NCI-H2081 (cell line): ENCODE measurements at places on chromosomes 7 and 10.

GRCh38 chr10:91893051-91893450 lies 16.2 kb downstream of the FGFBP3 start:
- DNase-seq: no peak

DNA sequence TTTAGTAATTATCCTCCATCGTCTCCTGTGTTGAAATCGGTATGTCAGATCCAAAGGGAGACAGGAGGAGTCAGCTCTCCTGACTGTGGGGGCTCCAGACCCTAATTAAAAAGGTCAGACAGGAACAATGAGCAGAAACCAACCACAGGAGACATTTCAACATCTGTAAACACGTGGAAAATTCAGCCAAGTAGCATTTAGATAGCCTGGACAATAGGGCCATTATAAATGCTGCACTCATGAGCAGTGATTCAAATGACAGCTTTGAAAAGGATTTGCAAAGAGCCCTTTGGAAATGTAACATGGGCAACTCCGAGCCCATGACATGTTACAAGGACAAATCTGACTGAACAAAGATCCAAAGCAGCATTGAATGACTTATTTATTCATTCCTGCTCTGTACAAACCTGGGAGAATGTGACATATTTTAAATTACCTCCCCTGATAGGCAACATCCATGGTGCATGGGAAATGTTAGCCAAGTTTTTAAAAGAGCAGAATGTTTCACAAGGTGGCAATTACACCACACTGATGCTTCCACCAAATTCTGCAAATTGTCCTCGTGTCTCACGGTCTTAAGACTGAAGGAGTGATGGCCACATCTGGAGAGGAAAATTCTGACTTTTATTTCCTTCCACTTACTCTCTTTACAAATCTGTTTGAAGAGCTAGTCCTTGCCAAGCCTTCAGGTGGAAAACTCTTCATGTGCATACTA lies 113.3 kb upstream of the KMT2E start:
- no peak for DNase-seq

GRCh38 chr7:37284805-37285231 lies 163.8 kb downstream of the ELMO1 start:
- DNase-seq: peak; percentile 65

GRCh38 chr10:48926764-48927540 lies 12.7 kb downstream of the LRRC18 start:
- no peak for DNase-seq

DNA sequence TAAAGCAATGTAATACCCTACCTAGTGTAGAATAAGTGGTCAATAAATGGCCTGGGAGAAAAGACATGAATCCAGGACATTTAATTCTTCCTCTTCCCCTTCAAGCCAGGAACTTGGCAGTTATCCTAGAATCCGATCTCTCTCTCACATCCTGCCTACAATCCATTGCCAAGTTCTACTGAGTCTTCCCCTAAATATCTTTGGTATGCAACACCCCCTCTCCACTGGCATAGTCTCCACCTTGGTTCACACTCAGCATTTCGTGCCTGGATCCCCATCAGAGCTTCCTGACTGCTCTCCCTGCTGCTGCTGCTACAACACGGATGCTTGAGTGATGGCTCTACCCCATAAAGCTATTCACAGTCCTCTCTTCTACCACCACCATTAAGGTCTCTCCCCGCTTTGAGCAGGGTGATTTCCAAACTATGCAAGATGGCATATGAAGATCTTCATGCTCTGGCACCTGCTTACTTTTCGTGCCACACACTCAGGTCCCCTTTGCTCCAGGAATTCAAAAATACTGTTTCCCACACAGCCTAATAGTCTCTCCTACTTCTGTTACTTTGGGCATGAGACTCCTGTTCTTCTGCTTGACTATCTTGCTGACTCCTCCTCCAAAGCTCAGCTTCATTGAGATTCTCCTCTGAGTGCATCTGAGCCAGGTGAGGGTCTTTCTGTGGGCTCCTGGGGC lies 4.8 kb downstream of the ANK3 start:
- peak; percentile 13 for DNase-seq

GRCh38 chr7:150958597-150958996 lies 19.5 kb downstream of the KCNH2 start:
- DNase-seq: no peak

DNA sequence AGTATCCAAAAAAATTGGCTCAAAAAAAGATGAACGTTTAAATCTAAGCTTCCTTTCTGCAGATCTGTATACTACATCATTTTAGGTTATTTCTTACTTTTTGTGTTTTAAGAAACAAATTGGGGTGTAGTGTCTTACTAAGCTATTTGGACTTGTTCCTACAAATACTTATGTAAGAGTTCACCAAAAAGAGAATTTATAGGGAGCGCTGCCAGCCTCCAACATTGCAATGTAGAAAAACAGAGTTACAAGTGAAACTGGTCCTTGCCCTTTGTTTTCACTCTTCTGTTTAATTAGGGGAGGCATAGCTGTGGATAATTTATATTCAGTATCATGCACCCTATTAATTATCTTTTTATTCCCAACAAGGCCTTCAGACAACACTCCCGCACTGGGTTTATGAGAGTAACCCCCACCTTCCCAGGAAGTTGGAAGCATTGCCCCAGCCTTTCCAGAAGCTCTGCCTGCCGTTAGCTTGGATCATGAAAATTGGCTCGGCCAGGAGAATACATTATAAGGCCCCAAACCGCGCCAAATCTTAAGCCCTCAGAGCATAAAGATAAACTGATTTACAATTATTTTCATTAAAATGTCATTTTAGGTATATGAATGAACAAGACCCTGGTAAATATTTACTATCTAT lies 261.8 kb upstream of the KLF6 start:
- no peak for DNase-seq

- DNase-seq: no peak
Observed at GRCh38 chr10:118692872-118693271, 61.9 kb downstream of the CACUL1 start.

DNA sequence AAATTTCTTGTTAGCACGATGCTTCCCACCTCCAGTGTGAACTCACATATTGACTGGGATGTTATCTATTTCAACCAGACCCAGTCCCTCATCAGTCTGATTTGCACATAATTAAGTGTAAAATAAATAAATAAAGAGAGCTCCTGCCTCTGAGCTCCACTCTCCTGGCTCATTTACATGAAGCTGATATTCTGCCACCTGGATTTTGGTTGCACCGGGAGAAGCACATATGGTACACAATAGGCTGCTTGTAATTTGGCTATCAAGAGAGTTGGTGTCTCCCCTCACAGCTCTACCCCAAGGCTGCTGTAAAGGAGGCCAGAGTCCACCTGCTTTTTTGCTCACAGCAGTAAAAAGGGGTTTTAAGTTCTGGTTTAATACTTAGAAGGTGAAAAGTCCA lies 610.5 kb downstream of the KCNMA1 start:
- DNase-seq: peak; percentile 16

DNA sequence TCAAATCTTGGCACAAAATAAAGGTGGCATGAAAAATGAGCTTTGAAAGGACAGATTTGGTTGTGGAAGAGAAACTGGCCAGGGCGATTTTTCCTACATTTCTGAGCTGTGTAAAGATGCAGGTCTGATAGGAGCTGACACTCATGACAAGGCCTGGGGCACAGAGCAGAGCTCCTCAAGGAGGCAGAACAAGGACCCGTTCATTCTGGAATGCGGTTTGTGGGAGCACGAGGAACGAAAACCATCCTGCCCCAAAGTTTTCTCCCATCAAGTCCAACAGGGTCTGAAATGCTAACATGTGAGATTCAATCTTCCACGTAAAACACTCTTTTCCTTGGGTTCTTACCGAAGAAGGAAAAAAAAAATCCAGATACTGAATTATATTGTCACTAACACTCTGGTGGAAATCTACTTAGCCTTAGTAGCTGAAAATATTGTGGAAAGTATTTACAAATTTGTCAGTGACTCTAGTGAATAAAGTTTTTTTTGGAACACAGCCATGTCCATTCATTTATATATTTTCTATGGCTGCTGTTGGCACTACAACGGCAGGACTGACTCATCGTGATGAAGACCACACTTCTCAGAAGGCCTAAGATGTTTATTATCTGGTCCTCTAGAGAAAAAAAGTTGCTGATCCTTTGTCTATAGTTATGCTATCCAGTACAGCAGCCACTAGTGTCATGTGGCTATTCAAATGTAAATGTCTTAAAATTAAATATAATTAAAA lies 215.7 kb downstream of the BAMBI start:
- DNase-seq: no peak

- no peak for DNase-seq
Observed at GRCh38 chr10:31034098-31034909, 2.6 kb upstream of the ZNF438 start.

DNA sequence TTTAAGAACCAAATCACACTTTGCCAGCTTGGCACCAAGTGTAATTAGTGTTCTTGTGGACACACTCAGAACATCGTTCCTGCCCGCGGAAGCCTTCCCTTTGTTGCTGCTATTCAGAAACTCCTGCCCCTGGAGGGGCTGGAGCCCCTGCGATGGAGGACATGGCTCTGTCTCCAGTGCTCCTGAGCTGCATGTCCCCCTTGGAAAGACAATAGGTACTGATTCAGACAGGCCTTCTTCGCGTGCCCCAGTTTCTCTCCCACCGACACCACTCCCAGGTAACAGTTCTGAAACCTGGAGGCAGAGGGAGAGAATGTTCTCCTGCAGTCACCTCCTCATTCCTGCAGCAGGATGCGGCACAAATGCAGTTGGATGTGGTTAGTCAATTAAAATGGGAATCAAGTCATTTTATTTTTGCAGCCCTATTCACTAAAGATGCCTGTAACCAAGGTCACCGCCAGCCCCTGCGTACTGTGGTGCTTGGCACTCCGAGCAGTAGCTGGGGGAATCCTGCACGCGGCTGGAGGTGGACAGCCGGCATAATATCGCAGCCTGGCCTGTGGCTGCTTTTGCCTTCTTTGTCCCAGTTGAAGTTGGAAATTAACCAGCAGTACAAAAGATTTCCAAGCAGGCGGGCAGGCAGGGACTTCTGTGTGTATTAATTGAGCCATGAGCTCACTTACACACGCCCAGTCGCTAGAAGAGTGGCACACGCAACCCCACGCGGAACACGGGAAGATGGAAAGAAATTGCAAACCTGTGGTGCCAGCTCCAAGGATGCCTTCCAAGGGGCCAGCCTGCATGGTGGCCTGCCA lies 205.7 kb downstream of the EBF3 start:
- DNase-seq: no peak

GRCh38 chr10:58836991-58837575 lies 324.4 kb downstream of the BICC1 start:
- DNase-seq: no peak

- no peak for DNase-seq
Observed at GRCh38 chr7:104264285-104264684, 56.5 kb upstream of the ORC5 start.

DNA sequence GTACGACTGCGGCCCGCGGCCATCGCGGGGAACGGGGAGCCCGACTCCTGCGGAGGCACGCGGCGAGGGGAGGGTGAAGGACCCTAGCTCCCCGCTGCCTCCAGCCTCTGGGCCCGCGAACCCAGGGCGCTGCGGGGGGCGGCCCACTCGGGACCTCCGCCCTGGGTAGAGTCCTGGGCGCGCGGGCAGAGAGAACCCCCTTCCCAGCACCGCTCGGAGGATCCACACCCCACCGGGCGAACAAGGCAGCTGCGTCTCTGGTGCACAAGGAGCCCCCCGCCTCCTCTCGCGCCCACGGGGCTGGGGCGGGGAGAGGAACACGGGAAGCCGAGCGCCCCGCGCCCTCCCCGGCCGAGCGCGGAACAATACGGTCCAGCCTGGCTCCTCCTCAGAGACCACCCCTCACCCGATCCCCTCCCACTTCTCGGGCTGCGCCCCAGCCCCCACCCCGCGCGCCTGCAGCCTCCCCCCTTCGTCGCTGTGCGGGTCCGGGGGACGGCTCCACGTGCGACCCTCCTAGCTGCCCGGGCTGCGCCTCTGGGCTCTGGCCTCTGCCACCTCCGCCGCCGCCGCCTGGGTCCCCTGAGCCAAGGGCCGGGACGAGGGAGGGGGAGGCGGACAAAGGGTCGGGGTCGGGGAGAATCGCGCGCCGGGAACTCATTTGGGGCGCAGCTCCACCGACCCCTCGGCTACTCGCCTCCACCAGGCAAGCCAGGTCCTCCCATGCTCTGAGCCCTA lies at the start of gene WDR86:
TSS of gene WDR86 (minus strand) at position 372 of the 738 bp plus-strand sequence. CDS start 449 bp downstream, outside the sequence.
- no peak for DNase-seq

DNA sequence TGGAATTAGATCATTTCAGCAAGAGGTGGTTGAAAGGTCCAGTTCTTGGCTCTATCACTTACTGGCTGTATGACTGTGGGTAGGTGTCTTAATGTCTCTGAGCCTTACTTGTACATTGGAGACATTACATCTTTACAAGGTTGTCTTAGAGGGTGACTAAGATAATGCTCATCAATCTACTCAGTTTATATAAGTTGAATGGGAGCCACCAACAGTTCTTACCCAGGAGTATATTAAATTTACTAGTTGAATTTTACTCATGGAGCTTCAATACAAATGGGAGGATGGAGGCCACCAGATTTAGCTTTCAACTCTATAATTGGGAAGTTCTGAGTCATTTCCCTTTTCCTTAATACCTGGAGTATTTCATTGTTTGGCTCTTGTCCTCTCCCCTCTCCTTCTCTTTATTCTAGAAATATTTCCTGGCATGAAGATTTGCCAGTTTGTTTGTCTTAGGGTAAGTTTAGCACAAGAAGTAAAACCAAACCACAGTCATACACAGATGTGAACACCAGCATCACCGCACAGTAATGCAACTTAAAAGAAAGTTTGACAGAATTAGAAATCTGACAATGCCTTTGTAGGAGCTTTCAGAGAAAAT lies 222.8 kb downstream of the LRMDA start:
- no peak for DNase-seq

- DNase-seq: no peak
Observed at GRCh38 chr7:156529956-156530355, 110.6 kb upstream of the RNF32 start.

DNA sequence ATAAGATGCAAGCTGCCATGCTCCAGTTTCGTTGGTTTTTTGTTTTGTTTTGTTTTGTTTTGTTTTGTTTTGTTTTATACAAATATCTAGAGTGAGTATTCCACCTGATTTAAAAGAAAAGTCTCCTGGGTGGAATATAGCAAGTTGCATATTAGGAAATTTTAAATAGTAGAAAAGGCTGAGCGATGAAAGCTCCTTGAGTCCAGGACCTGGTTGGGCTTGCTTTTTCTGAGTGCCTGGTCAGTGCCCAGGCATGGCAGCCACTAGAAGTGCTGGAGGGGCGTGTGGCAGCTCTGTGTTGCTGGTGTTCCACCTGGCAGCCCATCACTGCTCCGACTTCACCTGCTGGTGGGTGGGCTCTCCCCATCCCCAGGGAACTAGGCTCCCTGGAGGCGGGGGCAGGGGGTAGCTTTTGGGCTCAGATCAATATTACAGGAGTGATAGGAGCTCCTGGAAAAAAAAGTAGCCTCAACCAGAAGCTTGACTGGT lies 8.0 kb downstream of the COL17A1 start:
- no peak for DNase-seq
